ENCODE measurements at places on chromosomes 11 and 22.

- no peak for DNase-seq
Measured at GRCh38 chr22:48261706-48262105, 1499.3 kb downstream of the TBC1D22A start.

DNA sequence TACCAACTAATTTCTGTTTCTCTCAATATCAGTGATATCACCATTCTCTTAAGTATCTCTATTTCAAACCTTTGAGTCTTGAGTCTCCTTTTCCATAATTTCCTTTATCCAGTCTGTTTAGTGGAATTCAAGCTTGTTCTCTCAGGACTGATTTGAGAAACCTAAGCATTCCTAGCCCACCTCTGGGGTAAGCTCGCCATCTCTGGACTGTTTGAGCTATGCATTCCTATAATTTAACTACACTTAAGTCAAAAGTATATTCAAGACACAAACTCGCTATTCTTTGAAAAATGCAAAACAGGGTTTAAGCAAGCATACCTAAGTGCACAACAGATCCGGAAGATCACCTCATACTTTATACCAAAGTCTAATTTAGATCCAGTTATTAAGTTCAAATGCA lies 2.1 kb upstream of the DLAT start:
- no peak for DNase-seq

DNA sequence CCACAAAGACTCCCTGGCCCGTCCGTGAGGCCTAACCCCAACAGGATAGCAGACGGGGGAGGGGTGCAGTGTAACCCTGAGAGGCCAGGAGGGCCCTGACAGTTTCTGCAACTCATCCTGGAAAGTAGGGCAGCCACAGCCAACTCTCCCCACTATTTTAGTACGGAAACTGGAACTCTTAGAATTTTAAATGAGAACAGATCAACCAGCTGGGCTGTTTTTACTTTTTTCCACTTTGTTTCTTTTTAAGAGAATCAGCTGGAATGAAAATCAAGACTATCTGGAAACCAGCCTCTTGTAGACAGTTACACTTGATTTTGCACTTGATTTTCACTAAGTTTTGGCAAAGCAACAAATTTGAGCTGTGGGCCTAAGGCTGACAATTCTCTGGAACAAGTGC lies 42.7 kb upstream of the NRIP3 start:
- no peak for DNase-seq

DNA sequence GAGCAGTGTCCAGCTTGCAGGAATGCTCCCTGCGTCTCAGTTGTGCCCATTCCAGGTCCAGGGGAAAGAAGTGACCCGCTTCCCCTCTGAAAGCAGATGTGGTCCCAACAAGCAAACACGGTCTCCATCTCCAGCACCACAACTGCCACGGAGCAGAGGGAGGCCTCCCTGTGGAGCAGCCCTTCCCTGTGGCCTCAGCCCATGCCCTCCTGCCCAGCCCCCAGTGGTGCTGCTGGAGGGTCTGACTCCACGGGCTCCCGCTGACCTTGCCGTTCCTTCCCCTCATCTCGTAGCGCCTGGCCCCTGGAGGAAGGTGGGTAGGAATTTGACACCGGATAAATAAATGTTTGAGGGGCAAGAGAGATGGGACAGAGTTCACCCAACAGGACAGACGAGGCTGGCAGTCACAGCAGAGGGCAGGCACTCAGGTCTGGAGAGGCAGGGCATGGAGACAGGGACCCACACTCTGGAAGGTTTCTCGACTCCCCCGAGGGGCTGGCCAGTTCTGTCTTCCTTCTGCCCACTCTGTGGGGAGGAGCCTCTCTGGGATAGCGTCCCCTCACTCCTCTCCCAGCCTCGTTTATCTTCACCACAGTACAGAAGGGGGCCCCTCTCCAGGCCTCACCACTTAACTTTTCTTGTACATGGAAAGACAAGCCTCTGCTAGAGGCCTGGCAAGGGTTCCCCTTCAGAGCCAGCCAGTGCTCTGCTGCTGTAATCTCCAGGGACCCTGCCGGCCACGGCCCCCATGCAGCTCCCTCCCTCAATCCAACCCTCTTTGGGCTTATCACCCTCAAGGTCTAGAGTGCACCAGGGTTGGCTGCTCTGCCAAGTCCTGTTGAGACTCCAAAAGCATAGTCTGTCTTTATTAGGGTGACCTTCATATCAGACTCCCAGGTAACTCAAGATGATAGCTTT lies 7.5 kb upstream of the ST3GAL4 start:
- DNase-seq: no peak

- DNase-seq: no peak
Measured at GRCh38 chr11:9759519-9760192, 95.8 kb downstream of the SWAP70 start.

GRCh38 chr11:82671451-82671850 lies 62.2 kb downstream of the FAM181B start:
- no peak for DNase-seq

DNA sequence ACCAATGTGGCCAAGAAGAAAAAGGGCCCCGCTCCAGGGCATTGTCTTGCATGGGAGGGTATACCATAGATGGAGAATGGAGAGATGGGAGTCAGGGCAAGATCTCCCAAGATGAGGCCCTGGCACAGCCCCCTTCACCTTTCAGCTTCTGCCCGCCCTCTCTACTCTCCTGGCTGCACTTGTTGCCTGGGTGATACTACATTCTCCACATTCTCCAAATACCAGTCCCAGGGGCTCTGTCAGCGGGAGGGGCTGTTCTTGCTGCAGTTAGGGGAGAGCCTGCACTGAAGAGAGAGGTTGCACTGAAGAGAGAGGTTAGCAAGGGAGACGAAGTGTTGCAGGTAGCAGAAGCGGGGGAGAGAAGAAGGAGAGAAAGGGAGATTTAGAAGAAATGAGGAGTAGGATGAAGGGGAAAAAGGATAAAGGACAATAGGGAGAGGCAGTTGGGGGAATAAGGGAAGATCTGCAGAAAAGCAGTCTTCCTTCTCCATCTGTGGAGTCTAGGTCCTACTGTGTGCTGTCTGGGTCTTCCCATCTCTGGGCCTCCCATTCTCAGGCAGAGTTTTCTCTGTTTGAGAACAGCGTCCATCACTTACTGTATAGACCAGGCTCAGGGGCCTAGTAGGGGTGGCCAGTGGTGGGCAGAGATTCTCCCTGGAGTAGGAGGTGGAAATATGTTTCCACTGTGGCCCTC lies 8.0 kb downstream of the PHLDB1 start:
- DNase-seq: peak; percentile 90
